Cerebellar nuclear complex (tissue), 1 donor: ENCODE measurements at places on chromosomes 3 and 15.

GRCh38 chr3:81443958-81444357 lies 317.5 kb downstream of the GBE1 start:
- DNase-seq: no peak

GRCh38 chr3:138072796-138073195 lies 42.6 kb downstream of the DZIP1L start:
- no peak for DNase-seq

- no peak for DNase-seq
Measured at GRCh38 chr15:76664411-76664810, 240.7 kb downstream of the SCAPER start.

- no peak for DNase-seq
Measured at GRCh38 chr3:150074277-150074676, 103.6 kb upstream of the PFN2 start.

- no peak for DNase-seq
Measured at GRCh38 chr3:116342499-116342898, 102.8 kb downstream of the LSAMP start.
